T-helper 22 cell (primary cell): ENCODE measurements at places on chromosomes 1 and 21.

DNA sequence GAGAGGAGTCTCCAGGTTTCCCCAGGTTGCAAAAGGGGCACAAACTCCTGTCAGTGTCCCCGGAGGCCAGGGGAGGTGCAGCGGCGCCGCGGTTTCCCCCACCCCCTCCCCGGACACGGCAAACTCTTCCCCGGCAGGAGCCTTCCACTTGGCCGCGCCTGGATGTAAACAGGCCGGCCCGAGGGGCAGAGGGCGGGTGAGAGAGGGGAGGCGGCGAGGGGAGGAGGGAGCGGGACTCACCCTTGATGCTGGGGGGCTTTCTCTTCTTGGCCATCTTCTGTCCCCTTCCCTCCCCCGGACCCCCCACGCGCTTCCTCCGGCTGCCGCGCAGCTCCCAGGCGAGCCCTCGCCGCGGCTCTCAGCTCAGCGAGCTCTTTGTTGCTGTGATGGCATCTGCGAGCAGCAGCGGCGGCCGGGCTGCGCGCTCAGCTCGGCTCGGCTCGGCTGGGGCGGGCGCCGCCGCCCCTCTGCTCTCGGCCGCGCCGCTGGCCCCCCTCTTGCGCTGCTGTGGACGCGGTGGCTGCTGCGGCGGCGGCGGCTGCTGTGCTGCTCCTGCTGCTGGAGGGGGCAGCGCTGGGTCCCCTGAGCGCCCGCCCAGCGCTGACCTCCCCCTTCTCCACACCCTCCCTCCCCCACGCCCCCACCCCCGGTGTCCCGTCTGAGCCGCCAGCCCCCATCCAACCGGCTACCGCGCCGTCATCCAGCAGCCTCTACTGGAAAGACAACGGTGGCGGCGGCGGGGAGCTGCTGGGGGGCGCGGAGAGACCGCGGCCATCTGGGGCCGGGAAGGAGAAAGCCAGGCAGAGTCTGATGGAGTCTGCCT lies 4.9 kb upstream of the SLC44A5 start:
- DNase-seq, result no peak

- DNase-seq, result no peak
These were observed 265.5 kb downstream of the GRIK1 start for GRCh38 chr21:29674343-29674742.

GRCh38 chr1:22252251-22252650 lies 109.4 kb upstream of the WNT4 start:
- no peak for DNase-seq

DNA sequence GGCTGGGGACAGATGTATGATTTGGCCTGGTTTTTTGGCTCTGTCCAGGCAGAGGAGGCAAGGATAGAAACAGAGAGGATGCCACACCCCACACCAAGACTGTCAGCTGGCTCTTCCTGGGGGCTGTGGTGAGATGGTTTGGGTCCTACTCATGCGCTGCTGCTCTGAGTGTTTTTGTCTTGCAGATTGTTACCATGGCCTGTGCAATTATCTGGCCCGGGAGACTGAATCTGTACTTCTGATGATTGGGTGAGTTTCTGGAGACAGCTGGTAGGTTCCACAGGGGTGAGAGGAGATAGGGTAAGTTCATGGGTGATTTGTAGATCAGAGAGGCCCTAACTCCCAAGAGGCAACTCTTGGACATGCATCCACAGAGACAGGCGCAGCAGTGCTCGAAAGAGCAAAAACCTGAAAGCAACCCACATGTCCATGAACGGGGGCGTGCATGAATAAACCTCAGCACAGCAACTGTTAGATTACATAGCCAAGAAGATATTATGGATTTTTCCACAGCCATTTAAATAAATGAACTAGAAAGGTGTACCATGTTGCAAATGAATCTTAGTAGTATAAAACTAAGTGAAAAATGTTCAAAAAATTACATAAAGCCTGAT lies 17.8 kb downstream of the AADACL4 start:
- DNase-seq, result no peak

GRCh38 chr1:101846820-101847219 lies 149.9 kb downstream of the OLFM3 start:
- no peak for DNase-seq

DNA sequence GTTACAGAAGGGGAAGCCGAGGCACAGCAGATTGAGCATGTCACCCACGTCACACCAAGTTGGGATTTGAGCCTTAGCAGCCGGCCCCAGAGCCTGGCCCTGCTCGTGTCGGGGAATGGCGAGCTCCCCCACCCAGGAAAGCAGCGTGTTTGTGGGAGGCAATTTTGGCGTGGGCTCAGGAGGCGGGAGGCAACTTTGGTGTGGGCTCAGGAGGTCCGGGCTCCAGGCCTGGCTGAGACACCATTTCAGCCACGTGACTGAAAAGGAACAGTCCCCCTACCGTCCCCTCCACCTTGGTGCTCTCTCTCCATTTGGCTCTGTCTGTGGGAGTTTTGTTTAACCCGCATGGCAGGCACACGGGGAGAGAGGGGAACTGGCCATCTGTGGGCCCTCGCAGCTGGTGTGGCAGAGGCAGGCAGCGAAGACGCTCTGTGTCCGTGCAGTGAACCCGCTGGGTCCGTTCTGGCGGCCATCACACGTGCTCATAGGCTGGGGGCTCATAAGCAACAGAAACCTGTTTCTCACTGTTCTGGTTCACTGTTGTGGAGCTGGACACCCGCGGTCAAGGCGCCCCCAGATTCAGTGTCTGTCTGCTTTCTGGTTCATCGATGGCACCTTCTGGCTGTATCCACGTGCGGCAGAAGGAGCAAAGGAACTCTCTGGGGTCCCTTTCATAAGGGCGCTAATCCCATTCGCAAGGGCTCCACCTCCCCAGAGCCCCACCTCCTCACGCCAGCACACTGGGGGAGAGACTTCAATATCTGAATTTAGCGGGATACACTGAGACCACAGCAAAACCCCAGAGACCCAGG lies 110.2 kb downstream of the CRYAA start:
- no peak for DNase-seq

GRCh38 chr1:245277276-245277675 lies 122.5 kb downstream of the KIF26B start:
- no peak for DNase-seq

- DNase-seq, result no peak
These were observed 168.4 kb downstream of the ZZZ3 start for GRCh38 chr1:77513839-77514763.

GRCh38 chr1:110538921-110539320 lies 19.9 kb upstream of the KCNA10 start:
- no peak for DNase-seq

DNA sequence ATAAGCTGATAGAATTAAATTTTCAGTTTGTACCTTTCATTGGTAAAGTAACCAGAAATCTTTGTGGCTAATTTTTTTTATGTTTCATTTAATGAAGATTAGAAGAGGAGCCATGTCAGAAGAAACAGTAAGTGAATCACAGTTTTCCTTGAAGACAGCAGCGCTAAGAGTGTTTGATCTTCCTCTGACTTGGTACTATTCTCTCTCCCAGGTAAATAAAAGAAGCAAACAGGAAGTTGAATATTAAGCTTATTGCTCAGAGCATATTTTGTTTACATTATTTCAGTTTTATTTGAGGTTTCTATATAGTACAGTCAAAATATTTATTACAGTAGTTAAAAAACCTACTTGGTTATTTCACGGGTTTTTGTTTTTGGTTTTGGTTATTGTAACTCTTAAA lies 3.7 kb downstream of the MIGA1 start:
- DNase-seq, result no peak

GRCh38 chr1:241396747-241397681 lies 40.0 kb upstream of the RGS7 start:
- no peak for DNase-seq

DNA sequence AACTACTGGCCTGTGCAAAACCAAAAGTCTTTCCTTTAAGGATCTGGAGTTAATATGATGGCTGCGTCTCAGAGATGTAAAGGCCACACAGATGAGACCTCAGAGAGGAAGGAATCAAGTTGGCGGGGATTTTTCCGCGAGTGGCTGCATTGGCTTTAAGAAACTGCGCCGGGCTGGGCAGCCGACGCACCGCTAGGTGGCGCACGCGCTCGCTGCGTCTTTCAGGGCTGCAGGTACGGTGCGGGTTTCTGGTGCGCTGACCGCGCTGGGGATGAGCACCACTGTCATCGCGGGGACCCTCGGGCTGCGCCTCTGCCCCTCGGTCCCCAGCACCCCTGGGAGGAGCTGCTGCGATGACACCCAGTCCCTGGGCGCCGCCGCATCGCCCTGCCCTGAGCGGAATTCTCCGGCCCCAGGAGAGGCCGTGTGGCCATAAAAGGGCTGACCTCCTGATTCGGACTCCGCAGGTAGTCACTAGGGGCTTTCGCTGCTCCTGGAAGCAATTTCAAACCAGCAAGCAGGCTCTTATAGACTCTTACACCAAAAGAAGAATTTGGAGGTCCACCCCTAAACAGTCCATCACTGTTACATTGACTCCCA lies 241.0 kb downstream of the KCNJ6 start:
- no peak for DNase-seq

GRCh38 chr1:17183388-17184160 lies 21.4 kb upstream of the PADI1 start:
- no peak for DNase-seq

DNA sequence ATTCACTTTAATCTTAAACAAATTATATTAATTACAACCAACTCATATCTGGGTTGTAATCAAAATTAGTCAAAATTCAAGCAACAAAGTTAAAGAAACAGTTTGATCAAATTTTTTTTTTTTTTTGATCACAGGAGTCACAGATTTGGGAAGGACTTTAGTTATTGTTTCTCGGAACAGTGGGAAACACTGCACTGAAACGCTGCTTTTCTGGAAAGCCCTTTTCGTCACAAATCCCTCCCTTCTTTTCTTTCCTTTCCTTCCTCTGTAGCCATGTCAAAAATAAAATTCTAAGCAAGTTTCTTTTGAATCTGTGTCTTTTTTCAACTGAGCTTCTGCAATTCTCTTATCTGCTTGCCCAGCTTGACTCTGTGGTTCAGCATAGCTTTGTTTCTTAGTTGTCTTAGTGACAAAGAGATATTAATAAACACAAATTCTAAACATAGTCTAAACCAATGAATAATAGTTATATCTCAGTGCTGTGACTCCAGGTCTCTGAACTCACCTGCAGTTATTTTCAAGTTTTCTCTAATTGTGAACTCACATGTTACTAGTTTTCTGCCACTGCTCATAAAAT lies 53.8 kb downstream of the PTGS2 start:
- no peak for DNase-seq

DNA sequence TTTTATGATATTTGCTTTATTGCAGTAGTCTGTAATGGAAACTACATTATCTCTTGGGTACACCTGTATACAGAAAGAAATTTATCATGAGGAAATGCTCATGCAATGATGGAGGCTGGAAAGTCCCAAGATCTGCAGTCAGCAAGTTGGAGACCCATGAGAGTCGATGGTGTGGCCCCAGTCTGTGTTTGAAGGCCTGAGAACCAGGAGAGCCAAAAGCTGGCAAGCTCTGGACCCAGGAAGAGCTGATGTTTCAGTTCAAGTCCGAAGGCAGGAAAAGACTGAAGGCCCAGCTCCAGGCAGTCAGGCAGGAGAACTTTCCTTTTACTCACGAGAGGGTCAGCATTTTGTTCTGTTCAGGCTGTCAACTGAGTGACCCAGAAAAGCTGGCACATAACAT lies 42.2 kb downstream of the B3GALT5 start:
- DNase-seq, result no peak

DNA sequence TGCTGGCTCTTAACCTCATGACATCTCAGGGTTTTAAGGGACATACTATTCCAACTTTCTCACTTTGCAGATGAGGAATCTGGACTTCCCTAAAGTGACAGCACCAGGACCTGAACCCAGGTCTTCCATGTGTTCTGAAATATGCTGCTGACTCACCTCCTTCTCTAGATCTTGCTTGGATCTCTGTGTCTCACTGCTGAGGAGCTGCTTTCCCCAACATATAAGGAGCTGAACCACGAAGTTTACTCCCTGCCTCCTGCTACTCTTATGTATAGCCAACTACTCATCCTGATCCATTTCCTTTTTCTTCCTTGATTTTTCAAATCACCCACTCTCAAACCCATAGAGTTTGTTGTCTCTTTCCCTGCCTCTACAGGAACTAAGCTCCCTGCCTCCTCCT lies 38.2 kb downstream of the ALG14 start:
- DNase-seq, result no peak

- no peak for DNase-seq
These were observed 113.4 kb downstream of the DISP1 start for GRCh38 chr1:222928212-222928611.

DNA sequence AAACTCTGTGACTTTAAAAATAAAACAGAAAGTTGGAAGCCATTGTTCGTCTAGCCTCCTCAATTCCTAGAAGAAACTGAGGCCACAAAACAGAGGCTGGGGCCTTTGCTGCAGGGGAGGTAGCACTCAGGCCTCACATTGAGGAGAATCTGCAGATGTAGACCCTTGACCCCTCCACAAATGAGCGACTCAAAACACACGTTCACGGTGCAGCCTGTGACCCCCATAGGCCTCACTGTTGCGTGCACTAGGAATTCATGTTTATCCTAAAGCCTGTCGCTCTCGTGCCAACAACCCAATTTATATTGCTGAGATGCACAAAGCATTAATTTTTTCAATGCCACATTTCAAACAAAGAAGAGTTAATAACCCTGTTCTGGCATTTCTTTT lies 5.6 kb downstream of the TMEM51 start:
- no peak for DNase-seq

- no peak for DNase-seq
These were observed 7.5 kb upstream of the CBR3 start for GRCh38 chr21:36127250-36127904.

DNA sequence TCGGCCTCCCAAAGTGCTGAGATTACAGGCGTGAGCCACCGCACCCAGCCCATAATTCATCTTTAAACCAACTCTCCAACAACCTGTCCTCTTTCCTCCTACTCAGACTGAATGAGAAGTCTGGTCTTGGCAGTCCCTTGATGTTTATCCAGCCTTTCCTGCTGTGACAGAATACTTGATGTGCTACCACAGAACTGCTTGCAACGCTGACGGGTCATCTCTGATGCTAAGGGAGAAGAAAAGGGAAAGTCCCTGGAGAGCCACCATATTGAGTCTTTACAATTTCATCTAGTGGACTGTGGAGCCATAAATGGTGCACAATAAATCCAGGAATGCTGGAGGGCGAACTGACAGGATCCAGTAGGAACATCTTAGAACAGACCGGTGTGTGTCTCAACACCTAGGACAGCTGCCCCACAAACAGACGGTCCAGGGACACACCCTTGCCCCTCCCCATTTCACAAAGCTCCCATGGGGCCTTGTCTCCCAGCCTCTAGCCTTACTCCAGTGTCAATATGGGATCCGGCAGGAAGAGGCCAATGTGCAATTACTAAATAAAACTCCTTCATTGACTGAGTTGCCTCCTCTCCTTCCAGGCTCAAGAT lies 30.7 kb downstream of the JAK1 start:
- no peak for DNase-seq
